ENCODE measurements at places on chromosomes 13 and 19. TPM values are rescaled to one million over a fixed set of nuclear protein-coding genes. Genes with fewer than 3 reads are reported as not detected.

GRCh38 chr13:37944869-37945442 is 75.4 kb upstream of the TRPC4 start:
- H3K4me1 ChIP-seq, result no peaks in the 10 kb centered on the region
- DNase-seq, result no peak
- no peaks in the 10 kb centered on the region for H3K27me3 ChIP-seq
- no peaks in the 10 kb centered on the region for H3K36me3 ChIP-seq
- no peak overlapping the region for H3K27ac ChIP-seq

- H3K27me3 ChIP-seq, result no peaks in the 10 kb centered on the region
- H3K36me3 ChIP-seq, result no peaks in the 10 kb centered on the region
- H3K27ac ChIP-seq, result peak overlapping the region; percentile 81
- no peak overlapping the region for H3K4me3 ChIP-seq
- peaks cover 15% of the 10 kb centered on the region for H3K4me1 ChIP-seq
Observed at GRCh38 chr13:30898678-30899241, 7.3 kb upstream of the MEDAG start.

- no peak overlapping the region for H3K27ac ChIP-seq
- no peaks in the 10 kb centered on the region for H3K27me3 ChIP-seq
- no peaks in the 10 kb centered on the region for H3K36me3 ChIP-seq
- no peaks in the 10 kb centered on the region for H3K4me1 ChIP-seq
- DNase-seq, result no peak
Observed at GRCh38 chr13:108618233-108618632, 11.2 kb upstream of the MYO16 start.

The IGSF23 gene
- total RNA-seq, result not detected

The TPTE2 gene
- not detected for total RNA-seq

All from aorta (tissue), 5 donors.